ENCODE measurements at places on chromosomes 13 and 19.

DNA sequence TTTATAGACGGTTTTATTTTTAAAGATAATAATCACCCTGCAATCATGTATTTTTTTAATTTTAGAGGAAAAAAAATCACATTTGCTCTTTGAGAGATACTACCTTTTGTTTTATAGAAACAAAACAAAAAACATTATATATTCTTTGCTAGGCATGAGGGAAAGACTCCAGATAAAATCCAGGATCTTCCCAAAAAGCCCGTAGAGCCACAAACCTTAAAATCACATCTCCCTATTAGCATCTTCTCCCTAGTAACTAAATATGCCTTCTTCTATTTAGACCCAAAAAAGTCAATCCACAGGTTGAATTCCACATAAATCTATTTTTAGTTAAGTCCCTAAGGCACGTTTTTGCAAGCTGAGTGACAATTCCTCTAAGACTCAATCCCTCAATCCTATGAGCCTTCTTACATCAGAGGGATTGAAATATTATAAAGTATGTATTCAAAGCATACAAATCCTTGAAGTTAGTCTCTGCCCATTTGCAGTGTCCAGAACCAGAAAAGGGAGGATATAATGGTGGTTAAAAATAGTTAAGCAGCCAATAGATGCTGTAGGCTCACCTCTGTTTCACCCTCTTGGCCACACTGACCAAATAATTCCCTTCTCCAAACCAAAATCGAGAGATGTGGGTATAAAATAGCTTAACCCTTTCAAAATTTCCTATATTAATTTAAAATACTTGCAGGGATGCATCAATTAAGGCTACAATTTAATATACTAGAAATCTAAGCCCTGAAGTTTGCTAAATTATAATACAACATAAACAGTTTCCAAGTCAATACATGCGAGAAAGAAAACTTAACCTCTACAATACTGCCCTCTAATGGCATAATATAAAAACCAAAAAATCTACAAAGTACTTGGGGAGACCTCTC, 64.0 kb downstream of the SERP2 start:
- no peak for DNase-seq

GRCh38 chr19:49418511-49418910, 4.7 kb downstream of the PTH2 start:
- DNase-seq = no peak

- no peak for DNase-seq
Measured at GRCh38 chr13:100334214-100334613, 245.3 kb downstream of the PCCA start.

DNA sequence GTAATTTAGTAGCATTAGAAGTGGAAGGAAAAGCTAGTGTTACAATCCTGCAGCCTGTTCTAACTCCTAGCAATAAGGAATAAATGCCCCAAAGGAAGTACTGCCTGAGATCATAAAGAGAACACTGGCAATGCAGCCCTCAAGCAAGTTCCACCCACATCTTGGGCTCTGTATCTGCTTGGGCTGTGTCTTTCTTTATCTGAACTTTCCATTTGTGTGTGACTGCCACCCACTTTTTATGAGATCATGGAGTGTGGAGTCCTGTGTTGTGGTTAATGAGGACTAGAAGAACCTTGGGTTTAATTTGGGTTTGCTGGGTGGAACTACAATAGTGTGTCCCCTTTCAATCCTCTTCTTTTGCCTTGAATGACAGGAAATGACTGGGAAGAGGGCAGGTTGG, 38.2 kb downstream of the RFXAP start:
- no peak for DNase-seq

- no peak for DNase-seq
Measured at GRCh38 chr13:26382835-26383234, 128.9 kb downstream of the CDK8 start.

DNA sequence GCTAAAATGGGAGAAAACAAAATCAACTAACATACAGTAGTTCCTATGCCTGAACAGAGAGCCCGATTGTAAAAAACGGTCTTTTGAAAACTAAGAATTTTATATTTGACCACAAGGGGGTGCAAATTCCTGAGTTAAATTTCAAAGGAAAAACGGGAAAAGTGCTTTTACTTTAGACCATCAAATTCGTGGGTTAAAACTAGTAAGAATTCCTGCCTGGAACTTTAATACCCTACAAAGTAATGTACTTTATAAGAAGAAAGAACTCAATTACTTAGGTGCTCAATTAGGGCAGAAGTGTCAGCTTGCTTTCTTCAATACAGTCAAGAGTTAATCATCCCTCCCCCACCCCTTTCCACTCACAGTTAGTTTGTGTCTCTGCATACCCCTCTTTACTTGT, 69.8 kb downstream of the KCNRG start:
- no peak for DNase-seq

DNA sequence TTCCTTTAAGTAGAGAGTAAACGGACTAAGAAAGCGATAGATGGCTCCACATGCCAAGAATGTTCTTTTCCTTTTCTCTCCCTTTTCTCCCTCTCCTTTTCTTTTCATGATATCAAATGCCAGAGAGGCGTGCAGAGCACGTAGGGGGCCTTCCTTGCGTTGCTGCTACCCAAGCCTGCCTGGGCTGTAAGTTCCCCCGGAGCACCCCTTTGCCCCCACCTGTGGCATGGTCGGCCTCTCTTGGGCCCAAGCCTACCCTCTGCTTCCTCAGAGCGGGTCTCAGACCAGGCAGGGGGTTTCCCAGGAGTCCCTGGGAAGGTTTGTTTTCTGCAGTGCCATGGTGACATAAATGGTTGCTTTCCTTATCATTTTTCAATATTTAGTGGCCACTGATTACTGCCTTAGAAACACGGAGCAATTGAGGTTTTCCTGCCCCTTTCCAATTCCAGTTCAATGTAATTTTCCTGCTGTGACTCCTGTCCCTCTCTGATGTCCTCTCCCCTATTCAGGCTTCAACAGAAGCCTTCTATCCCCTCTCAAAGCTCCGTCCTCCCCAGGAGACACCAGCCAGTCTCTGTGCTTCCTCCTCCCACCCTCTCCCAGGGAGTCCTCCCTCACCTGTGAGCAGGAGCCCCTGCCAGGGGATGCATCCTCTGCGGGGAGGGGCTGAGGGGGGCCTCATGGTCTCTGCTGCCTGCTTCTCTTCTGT, 22.6 kb upstream of the CD177 start:
- DNase-seq = no peak

DNA sequence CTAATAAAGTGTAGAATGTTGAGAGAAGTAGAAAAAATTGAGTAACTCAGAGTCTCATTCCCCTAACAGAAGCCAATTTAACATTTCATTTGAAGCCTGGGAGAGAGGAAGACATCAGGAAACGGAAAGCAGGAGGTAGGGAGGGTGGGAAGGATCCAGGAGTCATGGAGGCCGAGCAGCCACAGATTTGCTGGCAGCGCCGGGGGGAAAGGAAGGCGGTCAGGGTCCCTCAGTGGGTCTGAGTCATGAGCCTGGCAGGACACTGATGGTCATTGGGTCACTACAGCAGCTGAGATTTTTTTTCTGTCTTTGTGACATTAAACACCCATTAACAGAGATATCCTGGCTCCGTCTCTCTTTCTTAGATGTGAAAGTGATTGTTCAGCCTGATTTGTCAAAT, 248.1 kb downstream of the EFNB2 start:
- DNase-seq = no peak

GRCh38 chr19:48502350-48503018, 9.2 kb downstream of the LMTK3 start:
- no peak for DNase-seq

DNA sequence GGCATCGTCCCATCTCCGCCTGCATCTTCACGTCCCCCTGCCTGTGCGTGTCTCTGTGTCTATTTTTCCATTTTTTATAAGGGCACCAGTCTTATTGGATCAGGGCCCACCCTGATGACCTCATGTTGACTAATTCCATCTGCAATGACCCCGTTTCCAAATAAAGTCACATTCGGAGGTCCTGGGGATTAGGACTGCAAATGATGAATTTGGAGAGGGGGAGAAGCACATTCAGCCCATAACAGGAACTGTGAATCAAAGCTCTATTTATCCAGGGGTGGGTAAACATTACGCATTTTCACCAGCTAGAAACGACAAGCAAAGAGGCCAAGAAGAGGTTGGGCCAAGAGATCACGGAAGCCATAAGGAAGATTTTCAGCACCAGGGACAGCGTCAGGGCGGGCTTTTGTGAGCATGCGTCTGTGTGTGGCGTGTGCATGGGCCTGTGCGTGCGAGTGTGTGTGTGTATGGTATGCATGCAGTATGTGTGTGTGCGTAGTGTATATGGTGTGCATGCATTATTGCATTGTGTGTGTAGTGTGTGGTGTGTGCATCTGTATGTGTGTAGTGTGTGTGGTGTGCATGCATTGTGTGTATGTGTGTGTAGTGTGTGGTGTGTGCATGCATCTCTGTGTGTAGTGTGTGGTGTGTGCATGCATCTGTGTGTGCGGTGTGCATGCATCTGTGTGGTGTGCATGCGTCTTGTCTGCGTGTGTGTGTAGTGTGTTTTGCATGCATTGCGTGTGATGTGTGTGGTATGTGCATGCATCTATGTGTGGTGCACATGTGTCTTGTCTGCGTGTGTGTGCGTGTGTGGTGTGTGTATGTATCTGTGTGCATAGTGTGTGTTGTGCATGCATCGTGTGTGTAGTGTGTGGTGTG, 19.6 kb downstream of the CELF5 start:
- no peak for DNase-seq

GRCh38 chr13:51241720-51242119, 19.5 kb downstream of the FAM124A start:
- DNase-seq = no peak

DNA sequence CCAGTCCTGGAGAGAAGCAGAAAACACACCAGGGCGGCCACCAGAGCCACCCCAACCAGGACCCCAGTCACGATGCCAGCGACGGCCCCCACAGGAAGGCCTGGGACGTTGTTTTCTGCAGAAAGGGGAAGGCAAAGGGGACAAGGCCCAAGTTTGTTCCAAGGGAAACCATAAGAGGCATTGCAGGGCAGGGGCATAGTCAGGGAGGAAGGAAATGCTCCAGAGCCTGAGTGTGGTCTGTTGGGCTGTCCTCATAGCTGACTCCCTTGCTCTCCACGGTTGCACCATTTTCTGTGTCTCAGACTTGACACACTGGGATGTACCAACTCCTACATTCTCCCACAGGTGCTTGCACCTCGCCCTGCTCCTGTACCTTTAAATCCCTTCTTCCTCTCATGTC, 5.2 kb downstream of the CEACAM4 start:
- DNase-seq = no peak

DNA sequence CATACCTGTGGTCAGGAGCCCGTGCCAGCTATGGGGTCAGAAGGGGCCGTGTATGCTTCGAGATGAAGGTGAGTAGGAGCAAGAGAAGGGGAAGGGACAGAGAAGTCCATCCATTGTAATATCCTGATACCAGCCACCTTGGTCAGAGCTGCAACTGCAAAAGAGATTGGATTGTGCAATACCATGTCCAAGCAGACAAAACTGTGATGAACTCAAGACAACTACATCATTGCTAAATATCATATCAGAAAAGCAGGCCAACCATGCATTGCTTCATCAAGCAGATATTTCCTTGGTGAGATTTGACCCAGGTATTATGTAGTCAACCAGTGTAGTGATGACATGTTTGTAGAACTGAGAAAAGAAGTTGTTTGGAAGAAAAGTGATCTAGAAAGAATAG, 12.1 kb downstream of the HNRNPUL1 start:
- no peak for DNase-seq

DNA sequence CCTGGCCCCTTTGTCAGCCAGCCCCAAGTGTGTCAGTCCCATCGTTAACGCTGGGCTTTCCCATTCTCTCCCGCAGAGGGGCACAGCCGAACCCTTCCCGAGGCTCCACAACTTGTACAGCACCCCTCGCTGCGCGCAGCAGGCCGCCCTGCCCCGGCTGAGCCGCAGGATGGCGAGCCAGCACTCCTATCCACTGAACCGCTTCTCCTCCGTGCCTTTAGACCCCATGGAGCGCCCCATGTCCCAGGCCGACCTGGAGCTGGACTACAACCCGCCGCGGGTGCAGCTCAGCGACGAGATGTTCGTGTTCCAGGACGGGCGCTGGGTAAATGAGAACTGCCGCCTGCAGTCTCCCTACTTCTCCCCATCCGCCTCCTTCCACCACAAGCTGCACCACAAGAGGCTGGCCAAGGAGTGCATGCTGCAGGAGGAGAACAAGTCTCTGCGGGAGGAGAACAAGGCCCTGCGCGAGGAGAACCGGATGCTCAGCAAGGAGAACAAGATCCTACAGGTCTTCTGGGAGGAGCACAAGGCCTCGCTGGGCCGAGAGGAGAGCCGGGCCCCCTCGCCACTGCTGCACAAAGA, 11.1 kb downstream of the CBY2 start:
- no peak for DNase-seq

DNA sequence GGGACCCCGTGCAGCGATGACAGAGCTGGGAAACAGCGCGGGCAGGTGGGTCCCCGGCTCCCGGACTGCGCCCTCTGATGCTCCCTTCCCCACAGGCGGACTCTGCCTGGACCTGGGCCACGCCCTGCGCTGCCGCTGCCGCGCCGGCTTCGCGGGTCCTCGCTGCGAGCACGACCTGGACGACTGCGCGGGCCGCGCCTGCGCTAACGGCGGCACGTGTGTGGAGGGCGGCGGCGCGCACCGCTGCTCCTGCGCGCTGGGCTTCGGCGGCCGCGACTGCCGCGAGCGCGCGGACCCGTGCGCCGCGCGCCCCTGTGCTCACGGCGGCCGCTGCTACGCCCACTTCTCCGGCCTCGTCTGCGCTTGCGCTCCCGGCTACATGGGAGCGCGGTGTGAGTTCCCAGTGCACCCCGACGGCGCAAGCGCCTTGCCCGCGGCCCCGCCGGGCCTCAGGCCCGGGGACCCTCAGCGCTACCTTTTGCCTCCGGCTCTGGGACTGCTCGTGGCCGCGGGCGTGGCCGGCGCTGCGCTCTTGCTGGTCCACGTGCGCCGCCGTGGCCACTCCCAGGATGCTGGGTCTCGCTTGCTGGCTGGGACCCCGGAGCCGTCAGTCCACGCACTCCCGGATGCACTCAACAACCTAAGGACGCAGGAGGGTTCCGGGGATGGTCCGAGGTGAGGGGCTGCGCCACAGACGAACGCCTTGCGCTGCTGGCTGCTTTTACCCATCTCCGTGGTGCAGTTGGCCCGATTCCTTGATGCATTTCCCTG, 7.8 kb upstream of the SELENOV start:
- DNase-seq = no peak

- DNase-seq = no peak
Measured at GRCh38 chr13:99281811-99282263, 23.7 kb upstream of the GPR18 start.

DNA sequence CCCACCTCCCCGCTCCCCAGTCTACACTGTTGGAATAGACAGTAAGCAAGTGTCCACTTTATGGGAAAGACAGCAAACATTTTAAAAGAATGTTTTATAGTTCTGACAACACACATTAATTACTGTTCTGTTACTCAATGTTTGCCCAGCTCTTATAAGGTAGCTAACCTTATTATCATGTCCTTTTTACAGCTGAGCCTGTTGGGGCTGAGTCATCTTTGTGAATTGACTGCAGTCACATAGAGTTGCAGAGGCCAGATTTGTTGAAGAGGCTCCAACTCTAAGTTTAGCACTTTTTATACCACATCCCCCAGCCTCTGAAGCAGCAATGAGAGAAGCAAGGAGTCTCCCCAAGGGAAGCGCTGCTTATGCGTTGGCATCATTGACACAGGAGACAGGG, 76.2 kb downstream of the C13orf42 start:
- DNase-seq = no peak

- DNase-seq = no peak
Measured at GRCh38 chr13:104567114-104567513, 1500.9 kb upstream of the SLC10A2 start.

- no peak for DNase-seq
Measured at GRCh38 chr13:95509521-95510310, 42.8 kb upstream of the CLDN10 start.
